HepG2 (cell line): ENCODE measurements at places on chromosomes 6 and 20. TPM values are rescaled to one million over a fixed set of nuclear protein-coding genes. Genes with fewer than 3 reads are reported as not detected.
A peak's percentile ranks its signal among the peaks of the same experiment; 100 is the strongest.

GRCh38 chr20:61766921-61767610, 298.6 kb downstream of the TAF4 start:
- peaks cover 24% of the 10 kb centered on the region for H3K4me1 ChIP-seq
- no peaks in the 10 kb centered on the region for H3K36me3 ChIP-seq

GRCh38 chr6:106511288-106512047, 117.8 kb downstream of the RTN4IP1 start:
- no peaks in the 10 kb centered on the region for H3K36me3 ChIP-seq
- peak overlapping the region; percentile 68 for H3K4me3 ChIP-seq
- no peaks in the 10 kb centered on the region; the same call in 1 of the 2 replicates for H3K27me3 ChIP-seq
- H3K4me1 ChIP-seq = peaks cover 50% of the 10 kb centered on the region
- H3K27ac ChIP-seq = peak overlapping the region; percentile 84
- DNase-seq = peak; percentile 18

- no peaks in the 10 kb centered on the region for H3K27me3 ChIP-seq
- no peaks in the 10 kb centered on the region for H3K36me3 ChIP-seq
- no peak overlapping the region for H3K4me3 ChIP-seq
- peaks cover 62% of the 10 kb centered on the region for H3K4me1 ChIP-seq
- H3K27ac ChIP-seq = peak overlapping the region; percentile 70
Observed at GRCh38 chr6:131754715-131755567, 44.1 kb upstream of the CTAGE9 start.

- H3K27me3 ChIP-seq = no peaks in the 10 kb centered on the region
- peaks cover 27% of the 10 kb centered on the region for H3K4me1 ChIP-seq
- no peak overlapping the region for H3K4me3 ChIP-seq
- H3K27ac ChIP-seq = no peak overlapping the region
- no peaks in the 10 kb centered on the region for H3K36me3 ChIP-seq
Observed at GRCh38 chr20:10469599-10469998, 34.5 kb downstream of the SLX4IP start.

DNA sequence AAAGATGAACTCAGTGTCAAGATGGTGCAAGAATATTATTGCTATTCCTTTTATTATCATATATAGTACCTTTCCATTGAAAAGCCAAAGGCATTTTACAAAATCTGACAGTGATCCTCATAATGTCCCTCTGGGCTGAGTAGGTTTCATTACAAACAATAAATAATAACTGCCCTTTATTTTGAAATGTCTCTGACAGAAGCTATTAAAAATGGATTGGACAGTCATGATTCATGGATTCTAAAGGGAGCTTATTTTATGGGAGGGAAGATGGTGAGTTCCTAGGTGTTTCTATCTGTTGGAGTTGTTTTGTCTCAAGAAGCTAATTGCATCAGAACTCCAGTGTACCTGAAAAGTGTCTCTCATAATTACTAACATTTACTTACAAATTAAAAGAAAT, 30.4 kb upstream of the HDAC2 start:
- H3K4me3 ChIP-seq = no peak overlapping the region
- no peaks in the 10 kb centered on the region for H3K36me3 ChIP-seq
- no peak for DNase-seq
- no peaks in the 10 kb centered on the region for H3K27me3 ChIP-seq
- H3K27ac ChIP-seq = no peak overlapping the region

GRCh38 chr20:45059022-45059728, 41.8 kb downstream of the KCNS1 start:
- H3K4me3 ChIP-seq = no peak overlapping the region
- no peaks in the 10 kb centered on the region for H3K27me3 ChIP-seq
- H3K36me3 ChIP-seq = peaks cover 18% of the 10 kb centered on the region
- 0 out of 2 replicates have a peak, but pooled peaks cover 5% of the 10 kb centered on the region for H3K4me1 ChIP-seq

DNA sequence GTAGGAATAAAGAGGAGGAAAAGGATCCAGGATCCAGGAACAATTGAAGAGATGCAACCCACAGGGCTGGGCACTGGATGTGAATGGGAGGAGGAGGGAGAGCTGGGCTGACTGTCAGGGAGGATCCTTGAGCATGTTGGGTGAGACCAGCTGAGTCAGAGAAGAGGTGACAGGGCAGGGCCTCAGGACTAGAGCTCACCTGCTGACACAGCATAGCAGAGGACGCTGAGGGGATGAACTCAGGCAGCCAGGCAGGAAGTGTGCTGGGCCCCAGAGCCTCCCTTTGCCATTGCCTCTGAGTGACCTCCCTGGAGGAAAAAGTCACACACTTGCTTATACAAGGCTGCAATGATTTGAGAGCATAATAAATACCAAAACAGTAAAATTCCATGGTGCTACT, 72.3 kb downstream of the ZNF133 start:
- no peaks in the 10 kb centered on the region for H3K4me1 ChIP-seq
- no peaks in the 10 kb centered on the region for H3K27me3 ChIP-seq
- no peaks in the 10 kb centered on the region for H3K36me3 ChIP-seq
- DNase-seq = no peak
- H3K4me3 ChIP-seq = no peak overlapping the region

DNA sequence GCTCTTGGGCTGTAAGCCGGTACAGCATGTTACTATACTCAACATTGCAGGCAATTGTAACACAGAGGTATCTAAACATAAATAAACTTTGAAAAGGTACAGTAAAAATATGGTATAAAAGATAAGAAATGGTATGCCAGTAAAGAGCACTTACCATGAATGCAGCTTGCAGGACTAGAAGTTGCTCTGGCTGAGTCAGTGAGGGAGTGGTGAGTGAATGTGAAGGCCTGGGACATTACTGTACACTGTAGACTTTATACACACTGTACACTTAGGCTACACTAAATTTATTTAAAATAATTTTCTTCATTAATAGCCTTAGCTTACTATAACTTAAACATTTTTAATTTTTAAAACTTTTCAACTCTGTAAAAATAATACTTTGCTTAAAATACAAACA, 37.8 kb upstream of the ANKEF1 start:
- no peaks in the 10 kb centered on the region for H3K27me3 ChIP-seq
- no peak overlapping the region for H3K27ac ChIP-seq
- no peaks in the 10 kb centered on the region for H3K36me3 ChIP-seq
- DNase-seq = no peak
- no peak overlapping the region for H3K4me3 ChIP-seq

- H3K4me1 ChIP-seq = peaks cover 68% of the 10 kb centered on the region
- no peak overlapping the region for H3K4me3 ChIP-seq
Observed at GRCh38 chr6:152975204-152975915, 7.5 kb downstream of the FBXO5 start.

- no peaks in the 10 kb centered on the region for H3K27me3 ChIP-seq
- H3K36me3 ChIP-seq = no peaks in the 10 kb centered on the region
- H3K4me1 ChIP-seq = peaks cover 23% of the 10 kb centered on the region
- no peak overlapping the region for H3K27ac ChIP-seq
- no peak overlapping the region for H3K4me3 ChIP-seq
- DNase-seq = no peak
Observed at GRCh38 chr6:75290136-75290945, 5.7 kb upstream of the TMEM30A start.

GRCh38 chr20:31826074-31826473, 6.9 kb downstream of the MYLK2 start:
- no peaks in the 10 kb centered on the region for H3K36me3 ChIP-seq
- peaks cover 54% of the 10 kb centered on the region for H3K27me3 ChIP-seq
- no peak overlapping the region for H3K4me3 ChIP-seq
- H3K4me1 ChIP-seq = 0 out of 2 replicates have a peak, but pooled peaks cover 7% of the 10 kb centered on the region
- no peak for DNase-seq

- no peak overlapping the region for H3K27ac ChIP-seq
- no peaks in the 10 kb centered on the region for H3K36me3 ChIP-seq
- H3K4me3 ChIP-seq = no peak overlapping the region
- no peak for DNase-seq
- H3K27me3 ChIP-seq = no peaks in the 10 kb centered on the region
Observed at GRCh38 chr6:45432977-45433376, 55.2 kb upstream of the SUPT3H start.

- H3K27me3 ChIP-seq = no peaks in the 10 kb centered on the region
- H3K36me3 ChIP-seq = no peaks in the 10 kb centered on the region
- H3K4me1 ChIP-seq = peaks cover 53% of the 10 kb centered on the region
- peak overlapping the region; percentile 35 for H3K27ac ChIP-seq
Observed at GRCh38 chr6:12324099-12324498, 33.9 kb downstream of the EDN1 start.

GRCh38 chr6:91697010-91697695, 1110.3 kb upstream of the MAP3K7 start:
- H3K36me3 ChIP-seq = no peaks in the 10 kb centered on the region
- H3K4me3 ChIP-seq = no peak overlapping the region
- H3K27me3 ChIP-seq = no peaks in the 10 kb centered on the region
- no peak for DNase-seq

- H3K27ac ChIP-seq = peak overlapping the region; percentile 14
- peaks cover 8% of the 10 kb centered on the region for H3K36me3 ChIP-seq
- no peak for DNase-seq
- H3K27me3 ChIP-seq = no peaks in the 10 kb centered on the region
- H3K4me1 ChIP-seq = peaks cover 50% of the 10 kb centered on the region
Observed at GRCh38 chr6:138477913-138478539, 21.3 kb downstream of the NHSL1 start.

GRCh38 chr6:111743862-111744692, 129.2 kb downstream of the FYN start:
- H3K27ac ChIP-seq = no peak overlapping the region
- no peaks in the 10 kb centered on the region for H3K4me1 ChIP-seq
- no peaks in the 10 kb centered on the region for H3K27me3 ChIP-seq
- no peak overlapping the region for H3K4me3 ChIP-seq
- no peaks in the 10 kb centered on the region for H3K36me3 ChIP-seq

- H3K4me1 ChIP-seq = peaks cover 45% of the 10 kb centered on the region
- peaks cover 12% of the 10 kb centered on the region; the same call in 2 of the 3 replicates for H3K27me3 ChIP-seq
Observed at GRCh38 chr6:186340-186965, 105.8 kb upstream of the DUSP22 start.

Gene SAMD10
- total RNA-seq = 5.1 and 6.1 TPM in 2 replicates

Gene DST
- 61.7 and 89.0 TPM in 2 replicates for total RNA-seq

Gene SNRNP48
- 47.5 and 82.0 TPM in 2 replicates for total RNA-seq

Gene SIRPD
- not detected in 2 replicates for total RNA-seq

Gene PTGIS
- not detected in 2 replicates for total RNA-seq

Gene ANKRD66
- not detected in 2 replicates for total RNA-seq

Gene PTCRA
- total RNA-seq = not detected in 2 replicates

Gene WFDC13
- total RNA-seq = not detected in 2 replicates
